Suppressor macrophage treated with lipopolysaccharide for 4 hours (primary cell): ENCODE measurements at places on chromosomes 4 and X.

- DNase-seq = no peak
Measured at GRCh38 chr4:78237360-78237759, 180.2 kb downstream of the FRAS1 start.

- DNase-seq = no peak
Measured at GRCh38 chrX:3326681-3327080, 19.8 kb downstream of the MXRA5 start.

DNA sequence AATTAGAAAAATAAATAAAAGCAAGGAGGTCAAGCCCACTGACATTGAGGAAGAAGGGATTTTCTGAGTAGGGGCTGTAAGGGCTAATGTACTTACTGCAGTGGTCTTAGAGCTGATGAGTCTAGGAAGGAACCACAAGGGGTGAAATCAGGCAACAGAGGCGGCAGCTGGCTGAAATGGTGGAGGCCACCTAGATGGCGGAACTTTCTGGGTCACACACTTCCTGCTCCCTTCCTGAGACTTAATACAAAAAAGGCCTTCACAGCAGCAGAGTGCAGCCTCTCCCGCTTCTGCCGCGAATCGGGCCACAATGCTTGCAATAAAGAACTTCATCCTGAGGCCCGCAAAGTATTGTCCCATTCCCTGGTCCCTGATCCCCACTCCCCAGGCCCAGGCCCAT, 15.4 kb downstream of the SNX12 start:
- DNase-seq = no peak

- peak; percentile 71 for DNase-seq
Measured at GRCh38 chrX:130110379-130111219, at the start of gene ELF4. TSS of gene ELF4 (minus strand) at chrX:130110497. CDS start at chrX:130081330, 29,167 bp downstream.

DNA sequence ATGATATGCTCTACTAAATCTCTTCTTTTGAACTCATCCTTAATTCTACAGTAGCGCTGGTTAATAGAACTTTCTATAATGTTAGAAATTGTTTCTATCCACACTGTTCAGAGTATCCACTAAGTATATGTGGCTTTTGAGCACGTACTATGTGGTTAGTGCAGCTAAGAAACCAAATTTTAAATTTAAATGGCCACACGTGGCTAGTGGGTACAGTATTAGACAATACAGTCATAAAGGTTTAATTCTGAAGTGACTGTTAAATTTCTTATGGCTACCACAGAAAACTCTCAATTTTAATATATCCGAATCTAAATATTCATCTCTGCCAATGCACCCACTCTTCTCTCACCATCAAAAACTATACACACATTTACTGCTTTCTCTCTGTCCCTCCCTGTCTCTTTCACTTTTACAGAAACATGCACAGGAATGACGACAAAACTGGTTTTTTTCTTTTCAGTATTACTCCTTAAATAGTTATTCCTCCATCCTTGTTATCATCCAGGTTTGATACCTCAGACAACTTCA, 583.9 kb downstream of the KCTD8 start:
- DNase-seq = no peak

- DNase-seq = no peak
Measured at GRCh38 chrX:13212191-13212651, 107.6 kb downstream of the ATXN3L start.

DNA sequence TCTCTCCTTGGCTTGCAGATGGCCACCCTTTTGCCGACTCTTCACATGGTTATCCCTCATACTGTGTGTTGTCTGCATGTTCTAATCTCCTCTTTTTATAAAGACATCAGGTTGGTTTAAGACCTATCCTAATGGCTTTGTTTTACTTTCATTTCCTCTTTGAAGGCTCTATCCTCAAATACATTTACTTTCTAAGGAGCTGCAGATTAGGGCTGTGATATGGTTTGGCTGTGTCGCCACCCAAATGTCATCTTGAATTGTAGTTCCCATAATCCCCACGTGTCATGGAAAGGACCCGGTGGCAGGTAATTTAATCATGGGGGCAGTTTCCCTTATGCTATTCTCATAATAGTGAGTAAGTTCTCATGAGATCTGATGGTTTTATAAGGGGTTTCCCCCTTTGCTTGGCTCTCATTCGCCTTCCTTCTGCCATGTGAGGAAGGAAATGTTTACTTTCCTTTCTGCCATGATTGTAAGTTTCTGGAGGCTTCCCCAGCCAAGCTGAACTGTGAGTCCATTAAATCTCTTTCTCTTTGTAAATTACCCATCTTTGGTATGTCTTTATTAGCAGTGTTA, 204.5 kb downstream of the RELL1 start:
- DNase-seq = peak; percentile 37

DNA sequence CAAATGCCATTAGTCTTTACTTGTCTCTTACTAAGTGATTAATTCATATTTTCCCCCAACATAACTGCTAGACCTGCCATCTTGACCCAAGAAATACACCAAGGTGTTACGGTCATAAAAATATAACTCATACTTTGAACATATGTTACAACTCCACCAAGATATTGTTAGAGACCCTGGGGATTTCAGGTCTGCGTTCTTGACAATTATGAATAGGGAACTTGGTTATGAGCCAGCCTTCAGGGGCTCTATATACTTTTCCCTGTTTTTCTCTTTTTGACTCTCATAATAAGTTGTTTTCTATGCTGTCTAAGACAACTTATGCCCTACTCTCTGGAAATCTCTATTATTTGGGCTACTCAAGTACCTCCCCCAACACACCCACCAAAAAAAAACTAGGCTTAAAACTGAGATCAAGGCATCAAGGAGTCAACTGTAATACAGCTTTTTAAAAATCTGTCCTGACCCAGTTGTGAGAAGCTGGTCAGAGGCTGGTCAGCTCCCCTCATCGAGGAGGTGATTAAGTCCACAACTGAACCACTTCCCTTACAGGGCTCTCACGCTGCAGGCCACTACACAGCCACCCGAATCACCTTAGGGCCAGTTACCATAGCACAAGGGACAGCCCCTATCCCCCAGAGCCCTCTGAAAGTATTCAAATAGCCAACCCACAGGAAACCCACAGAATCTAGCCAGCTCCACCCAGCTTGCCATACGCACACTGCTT, 10.5 kb upstream of the TLR3 start:
- no peak for DNase-seq

DNA sequence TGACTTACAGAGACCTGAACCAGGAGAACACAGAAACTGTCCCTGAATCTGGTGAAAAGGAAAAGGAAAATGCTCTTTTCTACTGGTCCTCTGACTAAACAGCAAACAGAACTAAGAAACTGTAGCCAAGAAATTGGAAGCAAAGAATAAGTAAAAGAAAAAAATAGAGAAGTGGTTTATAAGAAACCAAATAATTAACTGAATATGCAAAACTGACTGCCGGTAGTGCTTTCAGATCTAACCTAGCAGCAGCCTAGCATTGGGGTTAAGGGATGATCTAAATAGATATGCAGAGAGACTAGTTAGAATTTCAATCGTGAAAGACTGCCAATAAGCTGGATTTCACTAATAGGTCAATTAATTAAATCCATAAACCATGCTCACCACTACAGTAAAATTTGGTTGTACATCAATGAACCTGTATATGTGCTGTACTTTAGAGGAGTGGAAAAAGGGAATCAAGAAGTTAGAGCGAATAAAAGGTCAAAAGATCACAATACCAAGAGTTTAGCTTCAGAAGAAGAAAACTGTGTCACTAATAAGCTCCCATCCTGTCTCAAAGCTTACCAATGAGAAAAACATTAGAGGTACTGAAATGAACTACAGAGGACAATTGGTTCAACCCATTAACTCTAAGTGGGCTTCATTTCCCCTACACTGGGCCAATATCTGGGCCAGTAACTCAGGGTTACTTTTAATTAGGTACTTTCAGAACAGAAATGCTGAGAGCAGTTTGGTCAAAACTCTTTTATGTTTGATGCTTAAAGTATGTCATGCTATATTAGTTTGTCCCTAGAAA, 53.6 kb downstream of the KLHL13 start:
- no peak for DNase-seq

GRCh38 chrX:54042609-54043021, 1.7 kb downstream of the PHF8 start:
- peak; percentile 57 for DNase-seq

GRCh38 chr4:61958591-61958990, 758.5 kb downstream of the ADGRL3 start:
- DNase-seq = no peak

- DNase-seq = no peak
Measured at GRCh38 chr4:124907881-124908280, 195.3 kb upstream of the ANKRD50 start.

DNA sequence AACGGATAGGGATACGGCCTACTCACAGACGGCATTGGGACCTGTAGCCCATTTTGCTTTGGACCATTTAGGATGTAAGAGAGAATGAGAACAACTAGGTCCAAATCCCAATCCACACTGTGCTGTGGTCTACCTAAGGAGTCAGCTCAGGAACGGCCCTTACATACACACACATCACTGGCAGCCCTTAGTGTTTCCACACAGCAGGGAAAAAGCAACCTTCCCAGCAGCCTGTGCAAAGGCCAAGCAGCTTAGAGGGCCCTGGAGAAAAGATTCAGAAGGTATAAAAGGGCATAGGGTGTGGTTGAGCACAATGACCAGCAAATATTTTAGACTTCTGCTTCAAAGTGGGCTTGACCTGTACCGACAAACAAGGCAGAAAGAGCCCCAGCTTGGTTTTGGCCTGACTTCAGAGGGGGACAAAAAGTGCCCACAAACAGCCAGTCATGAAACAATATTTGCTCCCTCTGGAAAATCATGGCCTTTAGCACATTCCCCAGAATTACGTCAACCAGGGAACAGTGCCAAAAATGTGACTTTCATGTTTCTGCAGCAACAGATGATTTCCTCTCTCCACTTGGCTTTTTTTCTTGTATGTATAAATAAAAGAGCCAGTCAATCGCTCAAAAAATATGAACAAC, 359.5 kb upstream of the FGF16 start:
- DNase-seq = no peak

- no peak for DNase-seq
Measured at GRCh38 chr4:80153874-80154544, 43.3 kb upstream of the PRDM8 start.

- DNase-seq = no peak
Measured at GRCh38 chr4:2320152-2320551, 58.2 kb upstream of the MXD4 start.

DNA sequence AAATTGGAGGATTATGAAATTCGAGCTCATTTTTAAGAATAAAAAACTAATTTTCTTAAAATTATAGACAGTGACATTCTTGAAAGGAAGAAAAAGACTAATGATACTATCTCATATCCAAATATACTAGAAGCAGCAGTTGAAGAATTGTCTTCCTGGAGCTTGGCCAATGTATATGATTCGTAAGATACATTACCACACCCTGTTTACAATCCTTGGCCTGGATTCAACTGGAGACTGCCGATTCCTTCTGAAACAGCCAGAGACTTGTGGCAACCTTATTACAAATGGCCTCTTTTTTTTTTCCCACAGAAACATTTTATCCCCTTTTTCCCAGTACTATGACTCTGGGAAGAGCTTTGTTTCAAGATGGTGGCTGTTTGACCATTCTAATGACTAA, 571.2 kb upstream of the FAT1 start:
- DNase-seq = no peak

- DNase-seq = peak; percentile 24
Measured at GRCh38 chr4:59597536-59598329, 1602.4 kb upstream of the ADGRL3 start.

DNA sequence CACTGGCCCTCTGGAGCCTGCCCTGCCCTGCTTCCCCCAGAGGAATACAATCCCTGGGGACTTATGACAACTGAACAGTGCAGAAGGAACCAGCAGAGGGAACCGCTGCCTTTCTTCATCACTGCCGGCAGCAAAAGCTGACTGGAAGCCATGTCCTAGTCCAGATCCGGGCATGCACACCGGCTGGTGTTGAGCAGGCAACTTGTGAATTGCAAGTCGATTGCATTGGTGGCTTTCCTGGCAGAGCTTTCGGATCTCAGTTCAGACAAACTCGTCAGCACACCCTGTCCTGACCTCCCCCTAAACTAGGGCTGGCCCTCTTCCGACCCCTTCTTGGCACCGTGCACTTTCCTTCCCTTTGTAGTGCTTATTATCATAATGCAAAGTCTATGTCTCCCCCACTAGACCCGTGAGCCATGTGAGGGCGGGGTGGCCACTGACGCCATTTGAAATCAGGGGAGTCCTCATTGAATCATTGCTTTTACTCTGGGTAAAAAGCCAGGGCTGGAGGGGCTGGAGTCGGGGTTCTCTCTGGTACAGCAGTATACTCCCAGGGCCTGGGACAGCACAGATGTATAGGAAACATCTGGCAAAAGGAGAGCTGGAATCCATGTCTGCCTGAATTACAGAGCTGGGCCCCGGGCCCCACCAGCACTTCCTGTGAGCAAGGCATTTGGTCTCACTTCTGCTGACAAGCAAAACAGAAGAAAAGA, 1.8 kb downstream of the ARHGAP4 start:
- DNase-seq = peak; percentile 69

- no peak for DNase-seq
Measured at GRCh38 chr4:111712093-111712677, 433.1 kb upstream of the FAM241A start.

GRCh38 chr4:128060121-128060698, 902 bp upstream of the LARP1B start:
- DNase-seq = peak; percentile 8

DNA sequence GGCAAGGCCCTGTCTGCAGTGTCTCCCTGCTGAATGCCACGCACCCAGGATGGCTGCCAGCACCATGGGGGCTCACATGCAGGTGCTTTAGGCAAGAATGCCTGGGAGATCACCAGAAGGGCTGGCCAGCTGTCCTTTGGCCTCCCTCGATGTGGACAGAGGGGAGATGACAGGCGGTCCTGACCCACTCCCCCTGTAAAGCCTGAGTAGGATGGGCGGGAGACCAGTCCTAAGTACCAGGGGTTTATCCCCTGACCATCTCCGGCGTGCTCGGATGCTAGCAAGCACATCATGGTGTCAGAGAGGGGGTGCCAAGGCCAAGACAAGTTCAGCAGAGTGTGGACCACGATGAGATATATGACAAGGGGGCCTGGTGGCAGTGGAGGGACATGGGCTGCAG, 5.3 kb downstream of the PDZD4 start:
- DNase-seq = no peak

- peak; percentile 24 for DNase-seq
Measured at GRCh38 chrX:47530049-47530448, 31.0 kb upstream of the ARAF start.

DNA sequence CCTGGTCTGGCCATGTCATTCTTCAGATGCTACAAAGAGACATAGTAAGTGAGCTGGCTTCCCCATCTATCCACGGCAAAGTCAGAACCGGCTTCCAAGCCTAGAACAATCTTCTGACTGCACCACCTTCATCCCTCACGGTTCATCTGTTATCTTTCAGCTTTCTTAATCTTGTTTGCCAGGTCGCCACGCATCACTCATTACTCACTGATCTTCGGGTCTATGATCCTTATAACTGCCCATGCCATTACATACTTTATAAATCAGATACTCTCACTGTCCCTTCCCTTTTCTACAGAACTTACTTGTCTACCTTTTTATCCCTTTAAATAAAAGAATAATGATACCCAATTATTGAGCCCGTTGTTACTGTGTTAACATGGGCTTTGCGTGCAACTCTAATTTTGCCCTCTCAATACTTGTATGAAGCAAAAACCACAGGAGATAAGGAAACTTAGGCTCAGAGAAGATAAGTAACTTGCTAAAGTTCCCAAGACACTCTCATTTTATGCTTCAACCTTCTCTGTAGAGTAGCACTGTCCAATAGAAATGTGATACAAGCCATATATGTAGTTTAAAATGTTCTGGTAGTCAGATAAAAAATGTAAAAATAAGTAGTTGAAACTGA, 171.7 kb downstream of the AMELX start:
- no peak for DNase-seq

- DNase-seq = no peak
Measured at GRCh38 chr4:80619070-80619674, 283.6 kb downstream of the CFAP299 start.
